ENCODE measurements at places on chromosomes 1 and 21. TPM values are rescaled to one million over a fixed set of nuclear protein-coding genes. Genes with fewer than 3 reads are reported as not detected.

The TMEM125 gene
- 16.2 TPM for total RNA-seq

The FCAMR gene
- total RNA-seq, result not detected

GRCh38 chr1:198909973-198910372, 271.1 kb downstream of the PTPRC start:
- DNase-seq, result no peak

DNA sequence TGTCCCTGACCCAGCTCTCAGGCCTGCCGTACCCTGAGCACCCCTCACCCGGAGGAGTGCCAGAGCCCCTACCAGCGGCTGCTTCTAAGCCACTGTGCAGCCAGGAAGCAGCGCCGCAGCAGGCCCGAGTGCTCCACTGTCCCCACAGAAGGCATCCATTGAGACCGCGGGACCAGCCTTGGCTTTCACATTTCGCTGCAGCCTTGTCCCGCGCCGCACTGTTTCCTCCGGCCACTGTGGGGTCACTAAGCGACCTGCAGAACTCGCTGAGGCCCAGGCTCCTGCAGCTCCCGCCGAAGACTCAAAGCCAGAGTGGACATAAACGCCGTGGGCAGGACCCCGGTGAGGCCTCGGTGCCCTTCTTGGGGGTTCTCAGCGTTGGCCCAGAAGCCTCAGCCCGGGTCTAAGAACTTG, 3.0 kb downstream of the ALX3 start:
- DNase-seq, result no peak

DNA sequence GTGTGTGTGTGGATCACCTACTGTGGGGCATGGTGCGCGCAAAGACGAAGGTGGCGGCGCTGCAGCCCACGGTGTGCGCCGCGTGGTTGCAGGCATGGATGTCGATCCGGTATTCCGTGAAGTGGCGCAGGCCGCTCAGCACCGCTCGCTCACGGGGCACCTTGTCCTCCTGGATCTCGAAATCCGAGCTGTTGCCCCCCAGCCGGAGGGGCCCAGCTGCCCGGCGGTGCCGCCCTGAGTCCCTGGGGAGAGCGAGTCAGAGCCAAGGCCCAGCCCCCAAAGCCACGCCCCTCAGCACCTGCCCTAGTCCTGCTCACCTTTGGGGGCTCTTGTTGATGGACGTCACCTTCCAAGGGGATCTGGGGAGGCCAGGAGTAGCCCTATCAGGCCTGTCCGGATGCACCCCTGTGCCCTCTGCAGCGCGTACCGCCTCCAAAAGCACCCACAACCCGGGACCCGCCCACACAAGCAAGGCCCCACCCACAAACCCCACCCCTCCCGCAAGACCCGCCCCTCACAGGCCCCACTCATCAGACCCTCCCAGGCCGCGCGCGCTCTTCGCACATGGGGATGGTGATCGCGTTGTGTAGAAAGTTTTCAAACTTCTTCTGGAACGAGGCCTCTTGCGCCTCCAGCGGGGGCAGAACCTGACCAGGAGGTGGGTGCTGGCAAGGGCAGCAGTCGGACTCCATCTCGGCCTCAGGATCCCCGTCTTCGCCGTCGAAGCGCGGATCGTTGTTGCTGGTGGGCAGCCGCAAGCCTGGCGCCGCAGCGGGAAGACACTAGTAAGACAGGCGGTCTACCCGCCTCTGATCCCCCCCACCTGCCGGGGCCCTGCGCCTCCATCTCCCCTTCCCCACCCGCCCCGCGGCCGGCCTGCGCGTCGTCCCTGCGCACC, 13.6 kb downstream of the INSRR start:
- no peak for DNase-seq

DNA sequence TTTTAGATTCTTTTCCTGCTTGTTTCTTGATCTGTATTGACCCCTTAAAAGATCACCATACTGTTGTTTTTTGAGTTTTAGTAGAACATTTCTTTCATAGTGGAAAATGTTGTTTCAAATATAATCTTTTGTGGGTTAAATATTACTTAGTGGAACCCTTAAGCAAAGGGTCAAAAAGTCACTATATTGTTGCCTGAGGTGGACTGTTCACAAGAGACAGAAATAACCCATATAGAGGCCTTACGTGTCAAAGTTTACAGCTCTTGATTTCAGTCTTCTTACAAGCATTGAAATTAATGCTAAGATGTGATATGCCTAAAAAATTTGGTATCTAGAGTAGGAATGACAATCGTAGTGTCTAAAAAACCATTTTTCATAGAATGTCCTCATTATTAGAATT, 6.3 kb downstream of the DNAJB4 start:
- no peak for DNase-seq
